ENCODE measurements at places on chromosomes 16 and 17. TPM values are rescaled to one million over a fixed set of nuclear protein-coding genes. Genes with fewer than 3 reads are reported as not detected.

GRCh38 chr17:77141846-77142449, 1.2 kb downstream of the SEC14L1 start:
- DNase-seq: no peak

GRCh38 chr16:35523991-35524390, 2064.6 kb downstream of the TP53TG3F start:
- no peak for DNase-seq

DNA sequence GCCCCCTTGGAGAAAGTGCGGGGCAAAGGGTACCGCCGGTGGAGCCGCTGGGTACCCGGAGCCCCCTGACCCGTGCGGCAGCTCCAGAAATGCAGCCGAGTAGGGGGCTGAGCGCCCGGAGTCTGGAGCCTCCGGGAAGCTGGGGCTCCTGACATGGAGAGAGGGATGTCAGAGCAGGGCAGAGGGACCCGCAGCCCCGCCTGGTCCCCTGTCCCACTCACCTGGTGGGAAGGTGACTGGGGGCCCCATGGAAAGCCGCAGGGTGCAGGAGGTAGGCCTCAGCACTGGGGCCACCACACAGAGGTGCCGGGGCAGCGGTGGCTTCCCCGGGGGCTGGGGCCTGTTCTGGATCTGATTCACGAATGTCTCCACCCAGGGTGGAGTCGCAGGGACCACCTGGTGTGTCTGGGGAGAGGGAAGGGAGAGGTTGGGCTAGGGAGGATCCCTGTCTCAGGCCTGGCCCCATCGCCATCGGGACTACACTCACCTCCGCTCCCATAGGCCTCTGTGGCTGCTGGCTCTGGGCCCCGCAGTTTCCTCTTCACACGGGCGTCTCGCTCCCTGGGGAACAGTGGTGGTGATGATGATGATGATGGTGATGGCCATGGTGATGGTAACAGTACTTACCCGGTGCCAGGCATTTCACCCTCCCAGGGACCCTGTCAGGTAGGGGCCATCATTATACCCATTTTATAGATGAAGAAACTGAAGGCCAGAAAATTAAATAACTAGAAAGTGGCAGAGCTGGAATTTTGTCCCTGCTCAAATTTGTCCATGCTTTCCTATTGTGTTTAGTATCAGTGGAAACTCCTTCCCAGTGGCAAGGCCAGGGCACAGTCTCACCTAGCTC, 5.2 kb downstream of the TBX6 start:
- no peak for DNase-seq

- DNase-seq: no peak
Observed at GRCh38 chr16:23914946-23915530, 79.3 kb downstream of the PRKCB start.

DNA sequence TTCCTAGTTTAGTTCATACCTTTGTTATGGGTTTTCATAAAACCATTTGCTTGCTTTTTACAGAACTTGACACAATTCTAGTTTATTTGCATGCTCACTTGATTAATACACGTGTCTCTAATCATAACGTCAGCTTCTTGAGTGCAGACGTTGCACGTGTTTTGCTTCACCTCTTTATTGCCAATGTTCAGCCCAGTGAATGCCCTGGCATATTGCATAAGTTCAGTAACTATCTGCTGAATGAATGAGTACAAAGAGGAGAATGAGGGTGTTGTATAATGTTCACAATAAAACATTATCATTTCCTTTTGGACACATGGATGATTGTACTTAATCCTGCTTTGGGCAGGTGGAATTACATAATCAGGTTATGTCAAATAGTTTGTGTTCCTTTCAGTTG, 519.8 kb downstream of the HS3ST4 start:
- no peak for DNase-seq

DNA sequence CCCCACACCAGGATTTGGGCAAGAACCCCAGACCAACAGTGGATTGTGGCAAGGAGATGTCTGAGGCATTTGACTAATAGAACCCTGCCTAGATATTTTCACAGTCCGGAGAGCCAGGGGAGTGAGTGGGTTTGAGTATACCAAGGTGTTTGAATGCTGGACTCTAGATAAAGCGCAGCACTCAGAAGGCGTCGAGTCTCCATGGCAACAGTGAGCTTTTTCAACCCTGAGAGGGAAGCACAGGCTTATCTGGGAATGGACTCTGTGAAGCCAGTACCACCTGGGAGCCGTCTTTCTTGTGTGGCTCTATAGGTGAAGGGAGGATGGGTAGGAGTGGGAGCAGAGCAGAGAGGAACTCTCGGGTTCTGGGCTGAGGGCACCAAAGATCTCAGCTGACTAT, 147.0 kb downstream of the SHISA6 start:
- DNase-seq: no peak

DNA sequence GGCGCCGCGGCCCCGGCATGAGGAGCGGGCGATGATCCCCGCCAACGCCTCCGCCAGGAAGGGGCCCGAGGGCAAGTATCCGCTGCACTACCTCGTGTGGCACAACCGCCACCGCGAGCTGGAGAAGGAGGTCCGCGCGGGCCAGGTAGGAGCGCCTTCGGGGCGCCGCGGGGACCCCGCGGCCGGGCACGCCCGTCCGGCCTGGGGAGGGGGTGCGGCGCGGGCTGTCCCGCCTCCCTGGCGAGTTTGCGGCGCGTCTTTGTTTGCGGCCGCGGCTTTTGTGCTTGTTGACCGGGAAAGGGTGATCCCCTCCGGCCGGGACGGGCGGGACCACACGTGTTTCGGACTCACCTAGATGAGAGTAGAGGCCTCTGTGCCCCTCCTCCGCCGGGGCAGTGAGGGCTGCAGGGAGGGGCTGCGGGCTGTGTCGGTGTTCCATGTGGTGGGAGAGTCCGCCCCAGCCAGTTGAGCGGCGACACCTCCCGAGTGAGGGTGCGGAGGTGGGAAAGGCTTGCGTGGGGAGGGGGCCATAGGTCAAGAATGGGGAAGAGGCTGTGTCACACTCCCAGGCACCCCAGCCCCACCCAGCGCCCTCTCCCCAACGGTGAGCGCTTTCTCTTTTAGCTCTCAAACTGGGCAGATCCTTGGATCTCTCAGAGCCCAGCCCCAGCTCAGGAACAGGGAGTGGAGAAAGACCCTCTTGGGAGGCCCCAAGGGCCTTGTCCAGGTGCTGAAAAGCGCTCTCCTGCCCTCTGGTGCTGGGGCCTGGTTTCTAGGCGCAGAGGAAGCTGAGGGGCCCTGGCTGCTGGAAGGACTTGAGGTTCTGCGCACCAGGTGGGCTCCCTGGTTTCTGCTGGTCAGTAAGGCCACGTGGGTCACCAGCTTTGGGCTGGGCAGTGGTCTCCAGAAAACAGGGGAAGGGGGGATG, 923 bp downstream of the ANKRD13B start:
- no peak for DNase-seq

DNA sequence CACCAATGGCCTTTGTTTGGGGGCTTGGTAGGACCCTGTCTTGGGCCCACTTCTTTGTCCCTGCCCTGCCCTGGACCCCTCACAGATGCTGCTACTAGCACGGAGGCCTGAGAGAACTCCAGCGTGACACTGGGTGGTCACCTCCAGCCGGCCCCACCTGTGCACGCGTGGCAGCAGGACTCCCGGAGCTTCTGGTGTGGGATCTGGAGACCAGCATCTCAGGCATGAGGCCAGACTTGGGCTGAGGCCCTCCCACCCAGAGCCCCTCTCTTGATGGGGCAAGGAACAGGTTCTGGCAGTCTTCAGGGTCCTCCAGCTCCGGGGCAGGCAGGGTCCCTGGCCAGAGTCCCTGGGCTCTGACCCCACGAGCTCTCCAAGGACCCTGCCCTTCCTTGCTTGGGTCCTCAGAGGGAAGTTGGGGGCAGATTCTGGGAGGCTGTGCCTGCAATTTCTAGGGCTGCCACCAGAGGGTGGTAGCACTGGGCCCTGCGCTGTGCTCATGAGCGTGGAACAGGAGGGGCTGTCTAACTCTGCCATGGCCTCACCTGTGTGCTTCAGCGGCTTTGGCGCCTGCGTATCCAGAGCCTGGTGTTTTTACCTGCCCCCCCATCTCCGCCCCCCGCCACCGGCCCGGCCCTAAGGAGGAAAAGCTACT, 3.1 kb upstream of the BAIAP3 start:
- DNase-seq: peak; percentile 35

- DNase-seq: no peak
Observed at GRCh38 chr16:275786-276232, at the start of gene RGS11. TSS of gene RGS11 (minus strand) at chr16:275944. CDS start at chr16:275911, 33 bp downstream.

DNA sequence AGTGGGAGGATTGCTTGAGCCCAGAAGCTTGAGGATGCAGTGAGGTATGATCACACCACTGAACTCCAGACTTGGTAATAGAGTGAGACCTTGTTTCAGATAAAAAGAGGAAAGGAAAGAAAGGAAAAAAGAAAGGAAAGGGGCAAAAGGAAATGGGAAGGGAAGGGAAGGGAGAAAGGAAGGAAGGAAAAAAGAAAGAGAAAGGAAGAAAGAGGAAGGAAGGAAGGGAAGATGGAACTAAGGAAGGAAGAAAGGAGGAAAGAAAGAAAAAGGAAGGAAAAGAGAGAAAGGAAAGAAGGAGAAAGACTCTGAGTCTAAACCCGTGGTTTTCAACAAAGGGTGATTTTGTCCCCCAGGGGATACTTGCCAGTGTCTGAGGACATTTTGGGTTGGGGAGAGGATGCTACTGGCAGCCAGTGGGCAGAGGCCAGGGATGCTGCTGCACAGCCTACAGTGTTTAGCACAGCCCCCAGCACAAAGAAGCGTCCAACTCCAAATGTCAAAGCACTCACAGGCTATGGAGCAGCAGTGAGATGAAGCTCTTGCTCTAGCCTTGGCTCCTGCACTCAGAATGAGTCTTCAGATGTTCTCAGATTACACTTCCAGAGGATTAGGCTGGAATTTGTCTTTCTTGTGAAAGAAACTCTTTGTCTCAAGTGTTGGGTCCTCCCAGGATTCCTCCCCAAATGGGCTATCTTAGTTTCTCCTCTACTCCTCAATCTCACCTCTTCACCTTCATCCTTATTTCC, 64.2 kb downstream of the BMERB1 start:
- no peak for DNase-seq

DNA sequence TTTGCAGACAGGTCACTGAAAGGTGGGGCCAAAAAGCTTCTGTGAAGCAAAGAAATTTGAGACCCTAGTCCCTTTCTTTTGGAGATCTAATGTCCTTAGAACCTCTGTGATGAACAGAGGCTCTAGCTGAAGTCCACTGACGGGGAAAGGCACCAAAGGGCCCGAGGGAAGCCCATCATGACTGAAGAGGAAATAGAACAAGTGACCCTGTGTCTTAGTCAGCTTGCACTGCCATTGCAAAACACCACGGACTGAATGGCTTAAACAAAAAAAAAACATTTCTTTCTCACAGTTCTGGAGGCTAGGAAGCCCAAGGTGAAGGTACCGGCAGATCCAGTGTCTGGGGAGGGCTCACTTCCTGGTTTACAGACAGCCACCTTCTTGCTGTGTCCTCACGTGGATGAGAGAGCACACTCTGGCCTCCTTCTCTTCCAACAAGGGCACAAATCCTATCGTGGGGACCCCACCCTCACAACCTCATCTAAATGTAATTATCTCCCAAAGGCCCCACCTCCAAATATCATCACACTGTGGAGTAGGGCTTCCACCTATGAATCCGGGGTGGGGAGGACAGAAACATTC, 24.3 kb upstream of the ASGR2 start:
- peak; percentile 81 for DNase-seq

GRCh38 chr17:4497101-4497824, 1.4 kb upstream of the SPNS2 start:
- no peak for DNase-seq

DNA sequence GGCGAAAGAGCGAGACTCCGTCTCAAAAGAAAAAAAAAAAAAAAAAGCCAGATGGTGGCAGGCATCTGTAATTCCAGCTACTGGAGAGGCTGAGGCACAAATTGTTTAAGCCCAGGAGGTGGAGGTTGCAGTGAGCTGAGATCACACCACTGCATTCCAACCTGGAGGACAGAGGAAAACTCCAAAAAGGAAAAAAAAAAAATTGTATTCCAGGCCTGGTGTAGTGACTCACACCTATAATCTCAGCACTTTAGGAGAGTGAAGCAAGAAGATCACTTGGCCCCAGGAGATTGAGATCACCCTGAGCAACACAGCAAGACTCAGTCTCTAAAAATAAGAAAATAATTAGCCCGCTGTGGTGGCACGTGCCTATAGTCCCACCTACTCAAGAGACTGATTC, 20.1 kb downstream of the HBQ1 start:
- DNase-seq: no peak

Gene SYNRG
- total RNA-seq: 8.7 TPM

Gene PYY
- total RNA-seq: not detected

Gene ENO3
- total RNA-seq: 59.8 TPM

Gene TNFSF12
- 0.93 TPM for total RNA-seq

Gene CTRL
- total RNA-seq: 1.1 TPM

Gene MT1A
- 14.0 TPM for total RNA-seq

Gene TNFRSF13B
- total RNA-seq: not detected

Measured in HepG2 (cell line).